AG04449 (cell line): ENCODE measurements at places on chromosomes 2 and 18.

GRCh38 chr18:45566025-45566740 is 49.1 kb upstream of the SLC14A2 start:
- DNase-seq = peak; percentile 86

DNA sequence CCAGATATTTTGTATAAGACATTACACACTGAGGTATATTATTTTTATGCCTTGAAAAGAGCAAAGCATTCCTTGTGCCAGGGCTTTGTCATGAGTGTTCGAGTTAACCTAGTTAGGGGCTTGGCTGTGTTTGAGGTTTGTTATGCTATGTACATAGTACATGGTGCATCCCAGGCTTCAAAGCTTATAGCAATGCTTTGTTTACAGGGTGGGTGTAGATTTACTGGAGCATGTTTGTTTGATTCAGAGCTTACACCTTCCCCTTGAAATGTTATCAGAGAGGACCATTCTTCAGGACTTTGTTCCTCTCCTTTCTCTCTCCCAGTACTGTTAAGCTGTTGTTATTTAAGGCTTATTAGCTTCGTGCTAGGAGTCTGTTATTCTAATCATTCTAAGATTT is 738.7 kb upstream of the LRRTM4 start:
- DNase-seq = no peak

DNA sequence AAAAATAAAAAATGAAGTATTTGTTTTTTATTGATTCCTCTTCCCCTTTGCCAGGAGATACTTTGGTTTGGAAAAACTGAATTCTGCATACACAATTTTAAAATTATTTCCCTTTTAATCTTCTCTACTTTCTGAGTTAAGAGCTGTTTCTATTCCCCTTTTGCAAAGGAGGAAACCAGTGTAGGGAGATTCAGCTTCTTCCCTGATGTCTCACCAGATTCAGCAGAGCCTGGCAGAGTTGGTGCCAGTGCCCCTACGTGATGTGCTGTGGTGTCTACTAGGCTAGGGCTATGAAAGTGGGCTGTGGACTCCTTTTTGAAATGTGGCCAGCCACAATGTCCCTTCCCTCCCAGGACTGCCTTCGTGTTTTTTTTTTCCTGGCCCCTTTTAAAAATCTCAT is 2.4 kb downstream of the RPE start:
- no peak for DNase-seq

DNA sequence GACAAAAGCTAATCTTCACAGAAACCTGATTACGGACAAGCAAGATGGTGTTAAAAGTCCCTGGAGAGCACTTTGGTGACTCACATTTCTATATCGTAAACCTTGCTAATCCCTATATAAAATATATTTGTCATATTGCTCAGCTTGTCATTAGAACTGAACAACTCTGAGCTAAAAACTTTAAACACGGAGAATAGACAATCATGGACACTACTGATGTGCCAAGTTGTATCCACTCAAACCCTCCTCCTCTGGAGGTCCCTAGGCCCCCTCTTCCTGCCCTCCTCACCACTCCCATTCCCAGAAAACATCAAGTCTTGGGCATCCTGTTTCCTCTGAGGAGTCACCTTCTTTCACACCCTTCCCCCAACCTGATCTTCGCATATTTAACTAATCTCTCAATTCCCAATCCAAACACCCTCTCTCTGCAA is 138.7 kb upstream of the PID1 start:
- no peak for DNase-seq

GRCh38 chr18:46768166-46768921 is 11.5 kb upstream of the ST8SIA5 start:
- DNase-seq = no peak

DNA sequence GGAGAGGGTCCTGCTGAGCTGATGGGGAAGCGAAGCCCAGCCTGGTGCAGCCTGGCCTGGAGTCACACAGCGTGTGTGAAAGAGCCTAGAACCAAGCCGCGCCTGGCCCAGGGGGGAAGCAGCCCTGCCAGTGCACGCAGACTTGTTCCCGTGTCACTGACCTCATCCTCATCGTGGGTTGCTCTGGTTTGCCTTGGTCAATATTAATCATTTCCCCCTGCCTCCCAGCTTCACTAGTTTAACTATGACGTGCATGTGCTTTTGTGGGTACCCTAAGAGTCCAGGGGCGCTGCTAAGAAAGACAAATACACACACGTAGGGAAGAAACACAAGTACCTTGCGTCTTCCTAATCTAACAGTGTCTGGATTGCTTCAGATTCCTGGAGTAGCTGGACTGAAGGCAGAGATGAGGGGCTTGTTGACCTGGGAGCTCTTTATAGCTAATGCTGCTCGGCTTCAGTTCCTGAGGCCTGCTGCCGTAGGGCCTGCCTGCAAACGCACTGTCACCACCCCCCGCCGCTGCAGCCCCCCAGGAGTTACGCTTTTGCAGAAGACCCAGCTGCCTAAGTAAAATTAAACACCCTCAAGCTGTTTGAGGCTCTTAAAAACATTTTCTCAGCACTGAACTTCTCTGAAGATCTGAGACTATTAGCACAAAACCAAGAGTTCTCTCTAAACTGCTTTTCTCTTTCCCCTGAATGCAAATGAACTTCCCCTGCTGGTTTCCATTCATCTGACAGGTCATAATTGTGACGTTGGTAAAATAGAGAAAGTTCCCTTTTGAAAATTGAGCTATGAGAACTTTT is 159.2 kb downstream of the FAM210A start:
- DNase-seq = no peak

- DNase-seq = no peak
These were observed 32.4 kb downstream of the MRPS9 start for GRCh38 chr2:105070010-105070865.

- no peak for DNase-seq
These were observed 3.0 kb downstream of the WDR75 start for GRCh38 chr2:189444322-189444721.

GRCh38 chr18:78681396-78681795 is 298.2 kb upstream of the SALL3 start:
- no peak for DNase-seq

- no peak for DNase-seq
These were observed 18.3 kb upstream of the SLC35F6 start for GRCh38 chr2:26745609-26746327.

DNA sequence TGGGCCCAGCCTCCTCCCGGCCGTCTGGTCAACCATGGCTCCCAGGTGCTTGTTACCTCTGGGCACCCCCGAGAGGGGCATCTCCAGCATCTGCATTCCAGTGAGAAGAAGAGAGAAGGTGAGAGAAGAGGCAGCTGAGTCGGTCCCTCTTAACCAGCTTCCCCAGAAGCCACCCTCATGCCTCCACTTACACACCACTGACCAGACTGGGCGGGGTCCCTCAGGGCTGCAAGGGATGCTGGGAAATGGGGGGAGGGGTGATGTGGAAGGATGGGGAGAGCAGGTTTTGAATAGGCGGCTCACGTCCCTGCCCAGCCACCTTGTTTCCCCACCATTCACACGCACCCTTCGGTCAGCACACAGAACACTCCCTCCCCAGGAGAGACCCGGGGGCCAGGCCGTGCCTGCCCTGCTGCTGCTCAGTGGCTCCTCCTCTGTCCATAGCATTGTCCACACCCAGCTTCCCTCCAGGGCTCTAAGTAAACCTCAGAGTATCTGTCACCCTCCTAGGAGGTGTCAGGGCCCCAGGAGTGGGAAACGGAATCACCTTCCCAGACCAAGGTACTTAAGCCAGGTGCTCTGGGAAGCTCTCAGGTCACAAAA is 34.7 kb downstream of the GBX2 start:
- no peak for DNase-seq

DNA sequence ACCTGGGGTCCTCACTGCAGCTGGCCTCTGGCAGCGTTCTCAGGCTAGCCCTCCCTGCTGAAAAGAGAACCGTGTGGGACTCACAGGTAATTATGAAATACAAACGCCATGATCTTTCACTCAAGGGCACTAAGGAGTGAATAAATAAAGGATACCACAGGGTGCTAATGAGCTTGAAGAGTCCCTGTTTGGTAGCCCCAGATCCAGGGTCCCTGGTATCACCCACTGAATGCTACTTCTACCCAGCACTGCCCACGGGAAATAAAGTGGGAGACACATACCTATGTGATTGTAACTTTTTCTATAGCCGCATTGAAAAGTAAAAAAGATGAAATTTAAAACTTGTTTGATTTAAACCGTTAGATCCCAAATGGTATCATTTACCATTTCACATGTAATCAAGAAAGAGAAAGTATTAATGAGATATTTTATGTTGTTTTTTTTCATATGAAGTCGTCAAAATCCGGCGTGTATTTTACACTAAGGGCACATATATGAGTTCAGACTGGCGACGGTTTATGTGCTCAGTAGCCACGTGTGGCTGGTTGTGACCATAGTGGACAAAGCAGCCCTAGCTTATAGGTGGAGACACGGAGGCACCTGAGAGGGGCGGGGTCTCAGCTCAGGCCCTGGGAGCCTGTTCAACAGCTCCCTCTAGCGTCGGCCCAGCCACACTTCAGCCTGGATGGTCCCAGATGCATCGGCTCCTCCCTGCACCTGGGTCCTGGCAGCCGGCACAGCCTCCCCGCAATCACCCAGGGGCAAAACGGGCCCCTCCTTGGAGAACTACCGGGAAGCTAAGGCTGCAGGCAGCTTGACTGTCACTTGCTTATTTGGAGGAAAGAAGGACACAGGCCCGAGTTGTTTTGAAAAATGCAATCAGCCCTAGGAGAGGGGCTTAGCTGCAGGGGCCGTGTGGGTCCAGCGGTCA is 39.2 kb downstream of the ODC1 start:
- no peak for DNase-seq

GRCh38 chr18:36104749-36105148 is 24.4 kb downstream of the SLC39A6 start:
- DNase-seq = no peak

DNA sequence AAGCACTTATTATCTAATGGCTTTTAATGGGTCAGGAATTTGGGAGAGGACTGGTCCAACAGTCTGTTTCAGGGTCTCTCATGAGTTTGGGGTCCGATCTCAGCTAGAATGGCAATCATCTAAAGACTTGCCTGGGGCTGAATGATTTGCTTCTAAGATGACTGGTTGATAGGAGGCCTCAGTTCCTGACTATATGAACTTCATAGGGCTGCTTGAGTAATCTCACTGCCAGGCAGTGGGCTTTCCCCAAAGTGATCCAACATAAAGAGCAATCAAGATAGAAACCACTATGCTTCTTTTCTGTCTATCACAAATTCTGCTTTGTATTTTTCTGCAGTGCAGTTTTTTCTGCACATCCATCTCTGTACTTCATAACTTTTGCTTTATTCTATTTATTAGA is 793.5 kb upstream of the CHAC2 start:
- no peak for DNase-seq

- DNase-seq = no peak
These were observed 845 bp downstream of the EML4 start for GRCh38 chr2:42169874-42170521.

GRCh38 chr2:146931109-146931508 is 913.7 kb upstream of the ACVR2A start:
- DNase-seq = no peak

DNA sequence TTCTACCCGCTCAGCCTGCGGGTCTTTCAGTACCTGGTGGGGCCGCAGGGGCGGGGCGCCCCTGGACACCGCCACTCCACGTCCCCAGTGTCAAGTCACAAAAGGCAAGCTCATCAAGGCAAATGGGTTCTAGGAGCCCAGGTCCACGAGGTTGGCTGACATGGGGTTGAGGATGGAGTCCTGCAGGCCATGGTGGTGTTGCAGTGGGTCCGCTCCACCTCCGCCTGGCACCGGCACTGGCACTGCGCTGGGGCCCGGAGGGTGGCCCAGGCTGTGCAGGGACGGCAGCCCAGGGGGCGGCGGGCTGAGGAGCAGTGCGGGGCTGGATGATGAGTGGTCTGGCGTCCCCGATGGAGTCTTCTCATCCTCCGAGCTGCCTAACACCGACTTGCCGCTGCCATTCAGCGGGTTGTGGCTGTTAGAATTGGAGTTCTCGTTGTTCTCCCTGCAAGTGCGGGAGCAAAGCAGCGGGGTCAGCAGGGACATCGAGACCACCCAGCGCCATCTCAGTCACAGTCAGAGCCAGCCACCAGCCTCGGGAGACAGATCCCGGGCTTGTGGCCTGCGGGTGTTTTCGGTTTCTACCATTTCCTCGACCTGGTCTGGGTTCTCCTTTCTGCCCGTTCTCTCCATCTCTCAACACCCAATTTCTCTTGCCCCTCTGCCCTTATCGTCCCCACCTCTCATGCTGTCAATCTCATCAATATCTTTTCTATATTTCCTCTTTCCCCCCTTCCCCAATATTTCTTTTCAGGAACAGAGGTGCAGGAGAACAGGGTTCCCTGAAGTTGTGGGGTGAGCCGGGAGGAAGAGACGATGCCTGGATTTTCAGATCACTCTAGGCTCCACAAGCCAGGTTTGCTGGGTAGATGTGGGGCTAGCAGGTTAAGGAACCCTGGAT is 3.0 kb downstream of the SIX2 start:
- no peak for DNase-seq

GRCh38 chr2:233711312-233712008 is 1.2 kb upstream of the UGT1A5 start:
- DNase-seq = no peak

DNA sequence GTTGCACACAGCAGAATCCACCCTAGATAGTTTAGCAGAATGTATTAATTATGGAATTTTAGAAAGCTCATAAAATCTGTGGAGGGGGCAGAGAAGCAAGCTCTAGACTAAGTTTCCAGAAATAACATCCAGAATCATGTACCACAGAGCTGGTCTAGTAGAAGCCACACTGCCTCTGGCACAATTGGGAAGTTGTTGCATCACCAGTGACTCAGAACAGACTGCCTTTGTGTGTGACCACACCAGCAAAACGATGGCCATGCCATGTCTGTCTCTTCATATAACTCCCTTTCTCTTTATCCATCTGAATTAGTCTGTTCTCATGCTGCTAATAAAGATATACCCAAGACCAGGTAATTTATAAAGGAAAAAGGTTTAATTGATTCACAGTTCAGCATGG is 158.9 kb downstream of the CCDC148 start:
- no peak for DNase-seq

GRCh38 chr2:120508567-120509041 is 162.7 kb downstream of the INHBB start:
- no peak for DNase-seq

DNA sequence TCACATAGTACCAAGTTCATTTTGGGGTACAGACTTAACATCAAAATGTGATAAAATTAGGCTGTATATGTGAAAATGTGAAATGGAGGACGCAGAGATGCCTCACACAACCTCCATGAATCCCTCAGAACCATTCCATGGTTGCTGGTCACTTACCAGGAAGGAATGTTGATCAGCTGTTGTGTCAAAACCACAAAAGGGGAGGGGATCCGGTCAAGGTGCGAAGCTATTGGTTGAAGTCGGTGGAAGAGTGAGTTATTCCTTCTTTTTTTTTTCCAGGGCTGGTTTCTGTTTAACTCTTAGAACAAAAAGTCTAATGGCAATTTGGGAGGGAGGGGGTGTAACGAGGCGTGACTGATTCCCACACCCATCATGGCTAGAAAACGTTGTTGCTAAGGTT is 32.3 kb upstream of the REG3A start:
- DNase-seq = no peak

DNA sequence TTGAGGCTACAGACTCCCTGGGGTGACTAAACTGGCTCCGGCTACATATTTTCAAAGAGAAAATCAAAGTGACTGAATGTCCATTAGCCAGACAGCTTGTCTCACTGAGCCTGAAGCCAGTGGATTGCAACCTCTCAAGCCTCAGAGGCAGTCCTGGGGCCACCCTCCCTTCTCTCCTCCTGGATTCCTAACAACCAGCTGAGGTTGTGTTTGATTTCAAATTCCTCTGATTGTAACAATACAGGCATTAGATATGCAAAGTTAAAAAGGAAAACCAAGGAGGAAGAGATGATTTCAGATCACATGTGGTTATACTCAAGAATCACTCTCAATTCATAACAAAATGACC is 101.0 kb upstream of the LMAN1 start:
- no peak for DNase-seq

- no peak for DNase-seq
These were observed 9.6 kb downstream of the DCDC2C start for GRCh38 chr2:3712831-3713503.
